ENCODE measurements at places on chromosomes 2 and 18.

DNA sequence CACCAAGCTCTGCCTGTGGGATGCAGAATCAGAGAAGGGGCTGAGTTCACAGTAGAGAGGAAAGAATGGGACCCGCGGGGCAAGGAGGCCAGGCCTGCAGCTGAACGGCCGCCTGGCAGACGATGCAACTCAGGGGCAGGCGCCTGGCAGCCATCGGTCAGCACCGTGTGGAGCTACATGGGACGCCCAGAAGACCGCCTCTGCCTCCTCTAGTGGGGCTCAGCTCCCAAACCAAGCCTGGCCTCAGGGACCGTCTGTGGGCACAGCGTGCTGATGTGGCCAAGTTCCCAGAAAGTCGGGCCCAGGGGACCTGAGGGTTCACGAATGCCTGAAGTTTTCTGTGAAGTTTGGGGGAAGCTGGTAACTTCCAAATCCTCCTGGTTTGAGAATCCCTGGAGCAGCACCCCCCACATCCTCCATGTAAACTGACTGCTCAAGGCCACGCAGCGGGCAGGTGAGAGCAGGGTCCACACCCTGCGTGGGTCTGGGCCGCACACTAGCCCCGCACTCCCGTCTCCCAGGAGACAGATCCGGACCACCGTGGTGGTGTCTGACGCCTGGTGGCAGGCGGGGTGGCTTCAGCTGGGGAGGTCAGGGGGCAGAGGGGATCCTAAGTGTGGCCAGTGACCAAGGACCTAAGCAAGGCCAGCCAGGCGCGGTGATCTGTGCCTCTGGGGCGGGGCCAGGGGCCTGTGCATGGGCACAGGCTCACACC is 14.6 kb downstream of the SNORC start:
- no peak for DNase-seq

DNA sequence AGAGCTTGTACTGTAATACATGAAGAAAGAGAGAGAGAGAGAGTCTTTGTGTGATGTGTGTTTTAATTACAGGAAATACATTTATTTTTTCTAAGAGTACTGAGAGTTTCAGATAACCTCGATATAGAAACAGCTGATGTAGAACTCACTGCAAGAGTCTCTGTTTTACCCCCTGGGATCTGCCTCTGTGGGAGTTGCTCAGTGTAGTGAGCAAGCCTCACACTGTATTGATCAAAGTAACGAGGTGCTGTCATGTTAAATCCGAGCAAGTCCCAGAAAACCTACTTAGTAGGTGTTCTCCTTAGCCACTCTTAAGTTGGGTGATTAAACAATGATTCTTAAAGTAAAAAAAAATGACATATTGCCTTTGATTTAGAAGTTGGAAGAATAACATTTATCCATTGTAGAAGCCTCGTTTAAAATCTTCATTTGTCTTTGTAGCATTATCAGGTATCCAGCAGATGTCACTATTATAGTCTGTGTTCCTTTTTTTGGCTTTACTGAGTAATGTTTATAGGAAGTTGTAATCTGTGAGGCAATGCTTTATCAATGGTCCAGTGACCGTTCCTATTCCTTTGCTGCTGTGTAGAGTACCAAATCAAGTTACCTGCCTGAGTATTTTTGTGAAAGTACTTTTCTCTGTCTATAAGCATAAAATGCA is 219.0 kb downstream of the MYO3B start:
- DNase-seq = peak; percentile 8

DNA sequence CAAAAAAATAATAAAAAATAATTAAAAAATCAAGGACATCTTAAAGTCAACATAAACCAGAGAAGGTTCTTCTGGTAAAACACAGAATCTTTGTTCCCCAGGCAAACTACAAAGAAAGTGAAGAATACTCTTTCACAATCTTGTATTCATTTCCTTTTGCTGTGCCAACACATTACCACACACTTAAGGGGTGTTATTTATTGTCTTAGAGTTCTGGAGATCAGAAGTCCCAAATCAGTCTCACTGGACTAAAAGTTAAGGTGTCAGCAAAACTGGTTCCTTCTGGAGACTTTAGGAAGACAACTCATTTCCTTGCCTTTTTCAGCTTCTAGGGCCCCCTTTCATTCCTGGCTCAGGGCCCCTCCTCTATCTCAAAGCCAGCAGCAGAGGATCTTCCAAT is 12.2 kb upstream of the CAB39 start:
- no peak for DNase-seq

DNA sequence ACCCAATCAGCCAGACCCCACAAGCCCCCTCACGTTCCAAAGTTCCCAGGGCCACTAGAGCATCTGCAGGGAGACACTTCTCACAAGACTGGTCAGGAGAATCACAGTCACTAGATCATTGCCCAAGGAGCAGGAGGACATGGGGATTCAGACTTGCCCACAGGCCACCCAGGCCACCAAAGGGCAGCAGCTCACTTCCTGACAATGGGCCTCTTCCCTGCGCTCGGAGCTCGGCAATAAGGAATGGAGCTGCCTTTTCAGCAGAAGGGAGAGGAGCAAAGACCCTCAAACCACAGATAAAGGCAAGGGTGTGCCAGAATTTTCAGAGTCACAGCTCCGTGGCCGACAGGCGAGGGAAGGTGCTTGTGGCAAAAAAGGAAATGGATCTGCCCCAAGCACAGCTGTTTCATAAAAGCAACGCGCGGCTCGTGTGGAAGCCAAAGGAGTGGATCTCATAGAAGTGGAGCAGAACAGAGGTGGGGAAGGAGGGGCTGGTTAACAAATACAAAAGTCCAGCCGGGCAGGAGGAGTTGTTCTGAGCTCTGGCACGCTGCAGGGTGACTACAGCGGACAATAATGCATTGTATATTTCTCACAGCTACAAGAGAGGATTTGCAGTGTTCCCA is 72.1 kb downstream of the EDAR start:
- no peak for DNase-seq

GRCh38 chr2:231957913-231958763 is 3.4 kb upstream of the DIS3L2 start:
- DNase-seq = no peak

DNA sequence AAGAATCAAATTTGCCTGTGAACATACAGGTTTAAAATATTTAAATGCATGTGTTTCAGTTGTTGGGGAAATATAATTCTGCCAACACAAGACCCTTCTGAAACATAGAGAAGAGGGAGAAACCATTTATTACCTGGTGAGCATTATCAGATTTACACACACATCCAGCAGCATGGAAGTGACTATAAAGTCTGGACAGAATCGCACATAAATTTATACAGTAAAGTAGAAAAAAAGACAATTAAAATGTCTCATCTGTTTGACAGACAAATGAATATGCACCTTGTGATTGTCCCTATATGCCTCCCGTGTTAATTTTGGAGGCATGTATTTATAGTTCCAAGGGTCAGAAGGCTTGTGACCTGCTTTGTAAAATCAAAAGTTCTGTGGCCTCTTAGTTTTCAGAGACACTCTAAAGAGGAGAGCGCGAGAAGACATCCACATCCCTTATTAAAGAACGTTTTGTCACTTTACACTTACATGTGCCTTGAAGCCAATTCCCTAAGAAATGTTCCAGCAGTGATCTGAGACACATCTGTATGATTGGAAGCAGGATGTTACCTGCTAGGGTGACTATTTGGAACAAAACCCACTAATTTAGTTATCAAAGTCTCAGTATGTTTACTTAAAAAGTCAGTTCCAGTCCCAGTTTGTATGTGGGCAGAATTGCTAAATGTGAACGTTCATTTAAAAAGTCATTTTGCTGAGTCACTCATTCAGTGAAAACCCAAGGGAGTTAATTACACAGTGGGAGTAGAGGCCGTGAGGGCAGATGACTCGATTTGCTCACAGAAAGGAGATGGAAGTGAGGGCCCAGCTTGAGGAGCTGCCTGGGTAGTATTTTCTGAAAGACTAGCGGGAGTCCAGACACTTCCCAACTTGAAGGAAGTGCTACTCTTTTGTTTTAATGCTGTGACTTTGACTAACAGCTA is 527.6 kb upstream of the MEX3C start:
- DNase-seq = no peak

DNA sequence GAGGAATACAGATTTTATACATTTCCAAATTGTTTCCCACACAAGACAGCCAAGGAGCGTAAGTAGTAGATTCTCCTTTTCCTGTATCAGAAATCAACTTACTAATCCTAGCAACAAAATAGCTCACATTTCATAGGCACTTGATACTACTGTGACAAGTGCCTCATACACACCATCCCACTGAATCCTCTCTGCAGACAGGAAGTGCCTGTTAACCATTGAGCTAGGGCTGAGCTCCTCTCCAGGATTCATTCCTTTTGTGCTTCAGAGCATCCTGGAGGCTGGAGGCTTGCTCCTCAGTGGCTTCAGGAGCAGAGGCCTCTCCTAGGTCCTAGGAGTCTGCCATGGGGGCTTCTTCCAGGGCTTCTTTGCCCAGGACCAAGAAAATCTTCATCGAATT is 20.8 kb upstream of the ZNF396 start:
- DNase-seq = no peak

DNA sequence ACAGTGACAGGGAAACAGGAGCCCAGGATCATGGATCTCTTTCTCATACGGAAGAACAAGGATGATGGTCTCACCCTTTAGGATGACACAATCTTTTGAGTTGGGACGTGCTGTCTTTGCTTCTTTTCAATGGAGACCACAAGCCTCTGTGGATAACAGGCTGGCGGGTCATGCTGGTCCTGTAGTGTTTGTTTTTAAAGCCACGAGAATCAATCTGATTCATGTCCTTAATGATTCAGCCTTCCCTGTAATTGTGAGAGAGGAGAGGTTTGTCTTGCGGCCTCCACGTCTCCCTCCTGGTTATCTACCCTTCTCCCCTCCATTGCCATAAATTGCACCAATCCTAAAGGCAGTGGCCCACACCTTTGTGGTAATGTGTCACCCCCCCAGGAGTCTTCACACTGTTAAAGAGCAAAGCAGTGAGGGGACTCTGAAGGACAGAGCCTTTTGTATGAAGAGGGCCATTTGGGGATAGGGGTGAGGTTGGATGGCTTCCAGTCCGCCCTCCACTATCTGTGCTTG is 87.7 kb upstream of the TGFA start:
- no peak for DNase-seq

GRCh38 chr2:6336752-6337471 is 528.8 kb downstream of the CMPK2 start:
- no peak for DNase-seq

DNA sequence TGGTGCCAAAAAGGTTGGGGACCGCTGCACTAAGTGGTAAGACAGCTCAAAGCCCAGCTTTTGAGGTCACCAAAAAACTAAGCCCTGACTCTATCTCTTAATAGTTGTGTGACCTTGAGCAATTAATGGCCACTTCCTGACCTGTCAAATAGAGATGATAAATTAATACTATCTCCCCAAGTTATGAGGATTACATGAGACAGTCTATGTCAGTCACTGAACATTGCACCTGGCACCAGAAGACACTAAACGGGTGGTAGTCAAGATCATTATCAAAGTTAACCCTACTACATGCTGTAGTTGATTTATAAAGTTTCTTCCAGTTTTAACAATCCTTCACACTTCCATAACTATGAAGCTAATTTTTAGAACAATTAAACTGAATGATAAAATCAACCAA is 36.5 kb downstream of the STPG4 start:
- DNase-seq = no peak

DNA sequence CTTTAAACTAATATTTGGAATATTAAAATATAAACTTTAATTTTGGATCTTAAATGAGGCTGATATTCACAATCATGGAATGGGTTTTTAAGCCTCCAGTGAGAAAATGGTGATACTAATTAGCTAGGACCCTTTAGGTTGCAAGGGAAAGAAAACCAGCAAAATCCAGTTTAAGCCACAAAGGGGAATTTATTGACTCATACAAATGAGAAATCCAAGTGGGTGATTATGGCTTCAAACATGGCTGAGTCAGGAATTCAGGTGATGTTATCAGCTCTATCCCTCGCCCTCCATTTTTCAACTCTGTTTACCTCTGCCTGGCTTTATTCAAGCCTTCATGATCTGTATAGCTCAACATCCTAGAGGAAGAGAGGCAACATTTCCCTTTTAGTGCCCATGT is 75.3 kb upstream of the DLX2 start:
- no peak for DNase-seq

DNA sequence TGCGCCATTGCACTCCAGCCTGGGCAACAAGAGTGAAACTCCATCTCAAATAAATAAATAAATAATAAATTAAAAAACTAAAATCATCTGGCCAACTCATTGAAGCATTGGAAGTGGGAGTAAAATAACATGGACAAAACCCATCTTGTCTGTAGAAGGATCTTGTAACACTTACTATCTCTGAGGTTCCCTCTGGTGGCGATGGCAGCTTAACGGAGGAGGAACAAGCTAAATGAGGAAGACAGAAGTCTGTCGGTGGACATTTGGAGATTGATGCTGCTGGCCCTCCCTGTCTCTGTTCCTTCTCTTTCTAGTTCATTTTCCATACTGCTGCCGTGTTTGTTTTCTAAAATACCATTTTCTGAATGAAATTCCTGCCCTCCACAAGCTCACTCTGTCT is 43.4 kb downstream of the ZCCHC2 start:
- no peak for DNase-seq

DNA sequence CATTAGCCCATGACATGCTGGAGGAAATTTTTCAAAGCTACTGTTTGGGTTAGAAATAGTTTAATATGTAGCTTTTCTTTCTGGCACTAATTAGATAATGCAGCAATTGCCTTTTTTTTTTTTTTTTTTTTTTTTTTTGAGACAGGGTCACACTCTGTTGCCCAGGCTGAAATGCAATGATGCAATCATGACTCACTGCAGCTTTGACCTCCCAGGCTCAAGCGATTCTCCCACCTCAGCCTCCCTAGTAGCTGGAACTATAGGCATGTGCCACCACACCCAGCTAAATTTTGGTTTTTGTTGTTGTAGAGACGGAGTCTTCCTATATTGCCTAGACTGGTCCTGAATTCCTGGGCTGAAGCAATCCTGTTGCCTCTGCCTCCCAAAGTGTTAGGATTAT is 136.2 kb downstream of the SP100 start:
- DNase-seq = no peak
